ENCODE measurements at places on chromosomes 3 and 15.
A peak's percentile ranks its signal among the peaks of the same experiment; 100 is the strongest.

- no peak for DNase-seq
These were observed 384.9 kb upstream of the NECTIN3 start for GRCh38 chr3:110686701-110687100.

- no peak for DNase-seq
These were observed 267.3 kb downstream of the FHIT start for GRCh38 chr3:60983906-60984305.

GRCh38 chr3:56119575-56120349 is 348.5 kb downstream of the ERC2 start:
- DNase-seq = no peak

GRCh38 chr3:49339581-49339940 is 292 bp downstream of the USP4 start:
- DNase-seq = no peak

DNA sequence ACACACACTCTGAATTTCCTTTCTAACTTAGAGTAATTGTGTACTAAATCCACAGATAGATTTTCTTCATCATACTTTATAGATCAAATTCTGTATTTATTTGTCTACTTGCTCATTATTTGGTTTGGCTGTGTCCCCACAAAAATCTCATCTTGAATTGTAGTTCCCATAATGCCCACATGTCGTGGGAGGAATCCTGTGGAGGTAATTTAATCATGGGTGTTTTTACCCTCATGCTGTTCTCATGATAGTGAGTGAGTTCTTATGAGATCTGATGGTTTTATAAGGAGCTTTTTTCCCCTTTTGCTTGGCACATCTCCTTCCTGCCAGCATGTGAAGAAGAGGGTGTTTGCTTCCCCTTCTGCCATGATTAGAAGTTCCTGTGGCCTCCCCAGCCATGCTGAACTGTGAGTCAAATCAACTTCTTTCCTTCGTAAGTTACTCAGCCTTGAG is 198.3 kb upstream of the TGFBR2 start:
- no peak for DNase-seq

DNA sequence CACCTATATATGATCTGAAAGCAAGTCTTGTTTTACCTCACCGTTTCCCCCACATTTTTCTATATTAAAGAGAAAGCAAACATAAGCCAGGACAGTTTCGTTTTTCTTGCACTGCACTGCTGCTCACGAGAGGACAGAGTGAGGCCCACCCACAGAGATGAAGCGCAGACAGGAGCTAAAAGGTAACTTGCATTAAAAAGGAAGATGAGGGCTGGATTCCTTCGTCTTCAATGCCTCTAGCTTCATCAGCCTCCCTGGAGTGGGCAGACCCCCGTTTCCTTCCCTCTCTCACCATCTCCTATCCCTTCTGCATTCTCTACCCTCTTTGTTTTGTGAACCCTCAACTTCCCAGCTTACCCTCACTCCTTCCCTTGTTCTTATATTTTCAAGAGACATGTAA is 18.9 kb downstream of the SUMF1 start:
- no peak for DNase-seq

- DNase-seq = no peak
These were observed 266.8 kb upstream of the NECTIN3 start for GRCh38 chr3:110804856-110805255.

GRCh38 chr3:101513419-101513986 is 491 bp upstream of the SENP7 start:
- no peak for DNase-seq

- no peak for DNase-seq
These were observed 16.5 kb downstream of the SPICE1 start for GRCh38 chr3:113498221-113499005.

DNA sequence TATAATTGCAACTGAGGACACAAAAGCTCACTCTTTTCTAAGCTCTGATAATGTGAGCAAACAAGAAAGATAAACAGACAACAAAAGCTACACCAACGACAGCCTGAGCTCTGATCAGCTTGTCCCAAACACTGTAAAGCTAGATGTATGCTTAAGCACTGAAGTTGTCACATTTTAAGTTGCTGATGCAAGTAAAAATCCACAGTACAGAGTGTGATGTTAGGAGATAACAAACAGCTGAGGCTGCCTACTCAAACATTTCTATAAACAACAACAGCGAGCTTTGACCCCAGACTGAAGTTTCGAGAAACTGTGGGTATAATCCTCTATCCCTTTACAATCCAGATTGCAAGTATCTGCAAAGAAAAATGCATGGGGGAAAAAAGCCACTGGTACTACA is 10.7 kb downstream of the MTHFS start:
- DNase-seq = no peak

- DNase-seq = no peak
These were observed 370.8 kb upstream of the SUCLG2 start for GRCh38 chr3:68025189-68025588.

DNA sequence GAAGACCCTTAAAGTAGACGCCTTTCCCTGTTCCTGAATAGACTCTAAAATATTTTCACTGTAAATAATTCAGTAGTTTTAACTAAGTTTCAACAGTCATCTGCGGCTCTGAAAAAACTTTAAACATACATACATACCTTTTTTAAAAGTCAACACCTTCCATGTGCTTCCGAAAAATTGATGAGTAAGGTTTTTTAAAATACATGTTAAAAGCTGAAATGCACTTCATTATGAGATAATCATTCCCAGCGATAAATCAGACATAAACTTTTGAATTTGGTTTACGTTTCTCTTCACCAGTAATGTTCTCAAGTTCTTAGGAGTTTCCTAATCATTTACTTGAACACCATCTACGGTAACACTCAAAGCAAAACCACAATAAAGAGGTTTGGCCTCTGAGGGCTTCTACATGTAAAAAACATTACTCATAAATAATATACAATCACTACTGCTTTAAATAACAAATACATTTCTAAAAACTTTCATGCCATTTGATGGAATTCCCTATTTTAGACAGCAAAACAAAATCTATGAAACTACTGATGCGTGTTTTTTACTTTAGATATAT is 403.5 kb downstream of the SHQ1 start:
- no peak for DNase-seq

GRCh38 chr15:68610825-68611224 is 32.0 kb downstream of the CORO2B start:
- no peak for DNase-seq

- no peak for DNase-seq
These were observed 171.4 kb downstream of the NFKBIZ start for GRCh38 chr3:102020735-102021134.

GRCh38 chr3:151305060-151305774 is 11.4 kb downstream of the GPR87 start:
- DNase-seq = peak; percentile 86

DNA sequence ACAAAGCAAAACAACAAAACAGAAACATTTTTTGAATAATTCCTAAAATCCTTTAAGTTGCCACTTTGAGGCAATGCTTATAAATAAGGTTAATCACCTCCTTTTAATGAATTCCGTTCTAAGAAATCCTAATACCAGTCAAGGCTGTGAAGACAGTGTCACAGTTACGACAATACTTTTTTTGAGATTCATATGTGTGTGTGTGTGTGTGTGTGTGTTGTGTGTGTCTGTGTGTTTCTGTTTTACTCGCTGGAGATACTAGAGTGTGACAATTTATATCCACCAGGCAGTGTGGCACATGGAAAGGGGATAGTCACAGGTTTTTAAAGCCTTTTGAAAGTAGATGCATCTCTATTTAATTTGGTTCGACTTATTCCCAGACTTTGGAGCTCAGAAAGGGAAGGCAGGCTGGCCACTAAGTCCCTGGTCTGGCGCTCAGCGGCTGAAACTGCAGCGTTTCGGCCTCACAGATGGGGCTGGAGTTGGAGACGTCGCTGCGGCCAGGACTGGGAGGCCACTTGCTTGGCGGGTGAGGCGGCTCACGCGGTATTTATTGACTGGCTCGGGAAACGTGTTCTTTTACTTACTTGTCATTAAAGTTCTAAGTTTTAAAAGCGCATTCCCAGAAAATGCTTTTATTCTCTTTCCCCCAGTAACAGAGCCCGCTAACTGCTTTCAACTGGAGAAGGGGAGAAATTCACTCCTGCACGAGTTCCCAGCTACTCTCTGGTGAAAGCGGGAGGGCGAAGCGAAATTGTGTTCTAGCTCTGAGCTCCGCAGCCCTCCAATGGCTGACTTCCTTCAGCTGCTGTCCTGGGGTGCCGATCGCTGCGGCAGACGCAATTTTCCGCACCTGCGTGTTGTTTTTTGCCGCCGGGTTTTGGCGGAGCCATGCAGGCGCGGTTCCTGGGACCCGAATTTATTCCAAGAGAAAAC is 13.7 kb downstream of the ZIC1 start:
- DNase-seq = no peak
